ENCODE measurements at places on chromosomes 6 and 20. TPM values are rescaled to one million over a fixed set of nuclear protein-coding genes. Genes with fewer than 3 reads are reported as not detected.

The PTGIS gene
- total RNA-seq = 89.7 TPM

The LY6G6D gene
- not detected for total RNA-seq

The CDH26 gene
- 3.6 TPM for total RNA-seq

The CCN2 gene
- total RNA-seq = 176 TPM

The LAMA4 gene
- 332 TPM for total RNA-seq

The C20orf96 gene
- 8.7 TPM for total RNA-seq

The KCNQ5 gene
- total RNA-seq = 0.49 TPM

The HLA-DQA2 gene
- total RNA-seq = 10.2 TPM

The TNNC2 gene
- 0.89 TPM for total RNA-seq

The FGD2 gene
- total RNA-seq = 19.7 TPM

The PMEPA1 gene
- 26.3 TPM for total RNA-seq

The MTFR2 gene
- 0.80 TPM for total RNA-seq

The SCAF8 gene
- total RNA-seq = 63.4 TPM

The RIPPLY2 gene
- total RNA-seq = 0.80 TPM

The C20orf204 gene
- 2.1 TPM for total RNA-seq

The TOMM6 gene
- total RNA-seq = 97.3 TPM

The SYNDIG1 gene
- total RNA-seq = 17.9 TPM

The UQCC2 gene
- 32.7 TPM for total RNA-seq

Data from sciatic nerve (tissue), 2 donors.